Naive thymus-derived CD8-positive, alpha-beta T cell (primary cell): ENCODE measurements at places on chromosomes 5 and 9. TPM values are rescaled to one million over a fixed set of nuclear protein-coding genes. Genes with fewer than 3 reads are reported as not detected.

SPATA31E1 gene
- not detected for total RNA-seq

SLC34A3 gene
- not detected for total RNA-seq

OR13C3 gene
- total RNA-seq, result not detected

SPAAR gene
- not detected for total RNA-seq

F2RL2 gene
- total RNA-seq, result not detected

SPATA31D4 gene
- total RNA-seq, result not detected

LCN1 gene
- not detected for total RNA-seq

SHOC1 gene
- not detected for total RNA-seq

ISL1 gene
- not detected for total RNA-seq

STK32A gene
- not detected for total RNA-seq

SV2C gene
- not detected for total RNA-seq

IL9 gene
- not detected for total RNA-seq

MLANA gene
- total RNA-seq, result not detected

- DNase-seq, result no peak
Measured at GRCh38 chr5:34735491-34736426, 79.6 kb downstream of the RAI14 start.

- DNase-seq, result no peak
Measured at GRCh38 chr9:125463926-125464325, 202.3 kb downstream of the GAPVD1 start.

DNA sequence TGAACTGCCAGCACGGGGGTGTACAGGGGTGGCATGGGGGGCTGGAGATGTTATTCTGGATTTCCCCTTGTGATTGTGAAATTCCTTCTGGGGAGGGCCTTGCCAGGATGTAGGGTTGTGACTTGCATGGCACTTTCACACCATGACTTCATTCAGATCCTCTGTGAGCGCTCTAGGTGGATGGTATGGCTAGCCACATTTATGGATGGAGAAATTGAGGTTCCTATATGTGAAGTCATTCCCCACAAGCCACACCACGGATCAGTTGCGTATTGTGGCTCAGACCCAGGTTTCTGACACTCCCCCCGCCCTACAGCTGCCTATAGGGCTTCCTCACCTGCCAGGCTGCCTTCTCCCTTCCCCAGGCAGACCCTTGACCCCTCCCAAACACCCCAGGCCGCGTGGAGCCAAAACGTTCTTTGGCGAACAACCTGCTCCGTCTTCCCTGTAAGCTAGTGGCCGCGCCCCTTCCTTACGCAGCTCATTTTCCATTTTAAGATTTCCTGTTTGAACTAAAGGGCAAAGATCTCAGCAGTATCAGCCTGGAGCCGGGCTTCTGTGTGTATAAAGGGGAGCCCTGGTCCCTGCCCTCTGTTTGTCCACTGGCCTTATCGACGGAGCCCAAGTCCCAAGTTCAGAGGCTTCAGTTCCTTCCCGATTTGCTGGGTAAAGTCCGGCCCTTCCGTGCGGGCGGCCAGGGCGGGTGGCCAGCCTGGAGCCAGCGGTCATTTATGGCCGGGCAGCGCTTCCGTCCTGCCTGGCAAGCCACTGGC is 97.8 kb upstream of the KLF4 start:
- DNase-seq, result no peak

- no peak for DNase-seq
Measured at GRCh38 chr5:132277971-132278853, 16.0 kb upstream of the SLC22A4 start.

- no peak for DNase-seq
Measured at GRCh38 chr5:149383399-149383798, 4.3 kb upstream of the IL17B start.

DNA sequence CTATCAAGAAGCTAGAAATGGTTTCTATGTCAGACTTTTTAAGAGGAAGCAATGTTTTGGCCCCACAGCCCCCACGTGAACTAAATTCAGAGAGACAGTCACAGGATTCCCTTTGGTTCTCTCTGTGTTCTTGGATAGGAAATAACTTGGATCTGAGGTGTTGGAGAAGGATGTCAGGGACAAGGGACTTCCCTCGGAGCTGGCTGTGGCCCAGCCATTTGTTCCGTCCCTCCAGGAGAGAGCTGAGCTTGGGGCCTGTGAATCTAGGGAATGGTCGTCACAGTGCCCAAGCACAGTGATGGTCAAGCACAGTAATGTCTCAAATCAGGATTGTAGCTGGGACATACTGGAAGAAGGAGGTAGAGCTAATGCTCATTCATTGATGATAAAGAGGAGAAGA is 2.0 kb downstream of the C7 start:
- no peak for DNase-seq

DNA sequence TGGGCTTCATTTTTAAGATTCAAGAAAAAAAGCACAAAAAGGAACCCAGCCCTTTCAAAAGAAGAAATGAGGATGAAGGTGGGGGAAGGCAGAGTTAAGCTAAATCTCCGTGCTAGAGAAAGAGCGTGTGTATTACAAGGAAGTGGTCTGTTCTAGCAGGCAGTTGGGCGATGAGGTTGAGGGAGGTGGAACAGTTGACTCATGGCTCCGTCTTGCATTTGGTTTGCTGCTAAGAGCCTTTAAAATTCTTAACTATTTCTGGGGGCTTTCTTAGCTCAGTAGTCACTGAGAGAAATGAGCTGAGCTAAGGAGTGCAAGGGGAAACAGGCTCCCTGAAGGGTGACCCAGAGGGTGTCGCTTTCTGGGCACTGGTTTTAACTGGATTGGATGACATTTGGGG is 117.4 kb downstream of the GCNT1 start:
- DNase-seq, result no peak

- DNase-seq, result no peak
Measured at GRCh38 chr9:107732781-107733522, 243.4 kb upstream of the KLF4 start.

GRCh38 chr5:143244000-143244736 is 159.3 kb downstream of the NR3C1 start:
- no peak for DNase-seq

- DNase-seq, result no peak
Measured at GRCh38 chr5:127369796-127370195, 79.2 kb downstream of the MEGF10 start.

DNA sequence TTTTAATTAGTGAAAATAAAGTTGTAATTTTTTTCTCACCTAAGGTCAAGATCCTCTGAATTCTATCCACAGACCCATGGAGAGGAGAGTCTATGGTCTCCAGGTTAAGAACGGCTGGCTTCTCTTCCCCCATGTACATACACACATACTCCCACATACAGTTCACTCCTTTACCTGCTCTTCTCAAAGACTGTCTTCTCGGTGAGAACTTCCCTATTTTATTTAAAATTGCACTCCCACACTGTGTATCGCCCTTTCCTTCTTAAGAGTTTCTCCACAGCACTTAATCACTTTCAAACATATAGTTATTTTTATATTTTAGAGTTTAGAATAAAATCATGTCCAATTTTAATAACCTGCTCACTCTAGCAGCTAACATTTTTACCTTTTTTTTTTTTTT is 3.6 kb upstream of the JADE2 start:
- DNase-seq, result no peak

DNA sequence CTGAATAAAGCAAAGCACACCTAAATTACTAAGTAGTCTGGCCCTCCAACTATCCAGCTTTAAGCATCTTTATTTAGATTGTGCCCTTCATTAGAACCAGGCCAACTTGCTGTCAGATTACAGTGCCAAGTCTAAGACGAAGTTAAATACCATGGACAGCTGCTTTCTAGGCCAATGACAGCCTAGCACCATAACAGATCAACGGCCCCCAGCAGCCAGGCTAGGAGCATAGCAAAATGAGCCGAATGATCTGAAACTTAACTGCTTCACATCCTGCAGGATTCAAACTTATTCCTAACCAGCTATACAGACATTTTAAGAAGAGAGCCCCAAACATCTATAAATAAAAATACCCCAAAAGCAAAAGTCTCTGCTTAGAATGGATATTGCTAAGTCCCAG is 6.8 kb downstream of the SLC24A2 start:
- no peak for DNase-seq

DNA sequence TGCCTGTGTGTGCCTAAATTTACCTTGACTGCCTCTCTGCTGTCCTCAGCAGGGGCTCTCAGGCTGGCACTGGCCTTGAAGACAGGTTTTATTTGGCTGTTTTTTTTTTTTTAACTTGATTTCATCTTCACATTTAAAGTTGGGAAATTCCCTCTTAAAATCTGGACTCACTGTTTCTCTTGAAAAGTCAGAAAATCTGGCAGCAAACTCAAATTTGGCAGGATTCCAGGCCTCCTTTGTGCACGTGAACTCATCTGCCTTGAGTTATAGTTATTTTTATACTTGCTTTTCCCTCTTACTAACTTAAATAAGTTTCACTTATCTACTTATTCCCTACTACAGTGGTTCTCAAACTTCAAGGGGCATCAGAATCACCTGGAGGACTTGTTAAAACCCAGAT is 118.4 kb upstream of the MAP3K1 start:
- DNase-seq, result no peak

GRCh38 chr9:136013116-136013515 is 51.9 kb upstream of the UBAC1 start:
- DNase-seq, result no peak

DNA sequence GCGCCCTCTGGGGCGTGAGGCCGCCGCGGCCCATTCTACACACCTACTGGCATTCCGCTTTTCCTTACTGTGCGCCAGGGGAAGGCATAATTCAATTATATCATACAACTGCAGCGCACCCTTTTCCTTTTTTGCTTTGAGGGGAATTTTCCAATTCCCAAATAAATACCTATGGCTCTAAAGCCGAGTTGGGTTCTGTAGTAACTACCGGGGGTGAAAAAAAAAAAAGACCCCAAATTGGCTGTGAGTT is 34.1 kb upstream of the NFIB start:
- DNase-seq, result no peak

DNA sequence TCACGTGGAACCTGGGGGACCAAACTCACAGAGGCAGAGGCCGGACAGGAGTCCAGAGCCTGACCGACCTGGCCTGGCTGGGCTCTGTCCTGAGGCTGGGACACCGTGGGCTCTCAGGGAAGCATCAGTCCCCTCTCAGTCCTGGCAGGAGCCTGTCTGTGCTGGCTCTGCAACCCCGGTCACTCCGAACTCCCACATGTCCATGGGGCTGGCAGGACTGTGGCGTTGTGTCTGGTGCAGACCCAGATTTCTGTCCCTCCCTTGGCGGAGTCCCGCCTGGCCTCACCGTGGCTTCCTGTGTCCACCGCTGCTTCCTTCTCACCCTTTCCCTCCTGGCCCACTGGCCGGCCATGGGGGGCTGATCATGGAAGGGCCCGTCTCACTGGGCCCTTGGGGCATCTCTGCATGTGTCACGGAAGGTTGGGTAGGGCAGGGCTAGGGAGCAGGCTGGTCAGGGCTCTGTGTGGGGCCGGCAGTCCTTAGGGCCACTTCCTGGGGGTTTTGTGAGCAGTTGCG is 68.8 kb downstream of the RXRA start:
- no peak for DNase-seq

- DNase-seq, result no peak
Measured at GRCh38 chr5:25160891-25161290, 516.1 kb upstream of the CDH10 start.

DNA sequence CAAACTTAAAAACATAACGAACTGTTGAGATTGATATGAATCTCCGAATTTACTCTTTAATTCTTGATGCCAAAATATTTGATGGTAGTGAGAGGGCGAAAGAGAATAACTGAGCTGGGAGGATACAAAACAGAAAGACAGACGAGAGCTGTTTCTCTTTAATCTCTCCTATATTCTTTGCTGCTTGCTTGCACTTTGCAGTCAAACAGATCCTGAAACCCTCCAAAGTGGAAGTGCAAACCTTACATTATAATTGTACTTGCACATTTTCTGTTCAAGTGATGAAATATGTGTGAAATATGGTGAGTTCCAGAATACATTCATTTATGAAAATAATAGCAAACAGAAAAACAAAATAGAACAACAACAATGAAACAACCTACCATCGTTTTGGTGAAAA is 63.8 kb downstream of the PAM start:
- no peak for DNase-seq

DNA sequence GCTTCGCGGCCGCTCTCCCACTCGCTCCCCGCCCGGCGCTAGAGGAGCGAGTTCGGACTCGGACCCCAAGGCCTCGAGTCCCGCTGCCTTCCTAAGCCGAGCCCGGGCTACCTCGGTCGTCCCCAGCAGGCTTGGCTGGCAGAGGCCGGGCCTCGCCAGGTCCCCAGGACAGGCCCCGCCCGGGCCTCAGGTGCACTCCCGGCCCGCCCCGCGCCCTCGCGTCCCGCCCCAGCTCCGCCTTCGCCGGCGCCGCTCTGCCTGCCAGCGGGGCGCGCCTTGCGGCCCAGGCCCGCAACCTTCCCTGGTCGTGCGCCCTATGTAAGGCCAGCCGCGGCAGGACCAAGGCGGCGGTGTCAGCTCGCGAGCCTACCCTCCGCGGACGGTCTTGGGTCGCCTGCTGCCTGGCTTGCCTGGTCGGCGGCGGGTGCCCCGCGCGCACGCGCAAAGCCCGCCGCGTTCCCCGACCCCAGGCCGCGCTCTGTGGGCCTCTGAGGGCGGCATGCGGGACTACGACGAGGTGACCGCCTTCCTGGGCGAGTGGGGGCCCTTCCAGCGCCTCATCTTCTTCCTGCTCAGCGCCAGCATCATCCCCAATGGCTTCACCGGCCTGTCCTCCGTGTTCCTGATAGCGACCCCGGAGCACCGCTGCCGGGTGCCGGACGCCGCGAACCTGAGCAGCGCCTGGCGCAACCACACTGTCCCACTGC is at the start of gene SLC22A5:
TSS of gene SLC22A5 (plus strand) at position 237 of the 707 bp plus-strand sequence. CDS start at position 500, 263 bp downstream.
- DNase-seq, result peak; percentile 74

- no peak for DNase-seq
Measured at GRCh38 chr9:1216532-1216931, 166.4 kb downstream of the DMRT2 start.

GRCh38 chr5:134227259-134227658 is 1.4 kb upstream of the PPP2CA start:
- no peak for DNase-seq

DNA sequence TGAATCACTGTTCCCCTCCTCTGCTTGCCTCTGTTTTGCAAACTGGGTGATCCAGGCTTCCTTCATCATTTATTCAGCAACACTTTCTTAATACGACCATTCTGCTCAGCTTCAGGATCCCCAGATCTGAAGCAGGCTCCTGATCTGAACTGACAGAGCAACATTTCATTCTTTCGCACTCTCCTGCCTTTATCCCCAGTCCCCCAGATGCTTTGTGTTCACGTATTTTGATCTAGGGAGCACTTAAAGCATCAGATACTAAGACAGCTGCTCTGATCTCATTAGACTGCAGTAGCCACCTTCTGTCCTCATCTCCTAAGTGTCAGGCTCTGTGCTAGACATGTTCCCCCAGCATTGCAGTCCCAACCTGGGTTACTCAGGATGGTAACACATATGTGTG is 158.0 kb downstream of the TRIO start:
- no peak for DNase-seq

GRCh38 chr5:35213608-35214007 is 16.7 kb downstream of the PRLR start:
- no peak for DNase-seq

- no peak for DNase-seq
Measured at GRCh38 chr5:139849942-139850341, 54.3 kb downstream of the PSD2 start.
